Upper lobe of left lung (tissue), 6 donors: ENCODE measurements at places on chromosomes 1 and 21.
A peak's percentile ranks its signal among the peaks of the same experiment; 100 is the strongest.

DNA sequence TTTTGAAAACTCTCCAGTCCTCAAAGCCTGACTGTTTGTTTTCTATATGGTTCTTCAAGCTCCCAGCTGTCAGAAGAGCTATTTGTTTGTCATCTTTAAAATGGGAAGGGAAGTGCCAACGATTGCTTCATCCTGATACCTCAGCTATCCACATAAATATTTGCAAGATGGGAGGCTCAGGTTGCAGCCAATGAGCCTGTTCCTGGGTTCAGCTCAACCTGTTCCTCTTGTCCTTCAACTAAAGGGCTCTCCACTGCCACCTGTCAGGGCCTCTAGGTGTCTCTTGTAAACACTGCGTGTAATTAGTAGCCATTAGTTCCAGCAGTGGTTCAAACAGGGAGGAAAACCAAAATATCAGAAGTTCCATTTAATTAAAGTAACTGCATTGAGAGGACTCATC, 445.1 kb downstream of the AJAP1 start:
- no peak overlapping the region for H3K4me3 ChIP-seq
- H3K36me3 ChIP-seq = no peaks in the 10 kb centered on the region
- H3K27me3 ChIP-seq = no peaks in the 10 kb centered on the region
- no peaks in the 10 kb centered on the region for H3K4me1 ChIP-seq

DNA sequence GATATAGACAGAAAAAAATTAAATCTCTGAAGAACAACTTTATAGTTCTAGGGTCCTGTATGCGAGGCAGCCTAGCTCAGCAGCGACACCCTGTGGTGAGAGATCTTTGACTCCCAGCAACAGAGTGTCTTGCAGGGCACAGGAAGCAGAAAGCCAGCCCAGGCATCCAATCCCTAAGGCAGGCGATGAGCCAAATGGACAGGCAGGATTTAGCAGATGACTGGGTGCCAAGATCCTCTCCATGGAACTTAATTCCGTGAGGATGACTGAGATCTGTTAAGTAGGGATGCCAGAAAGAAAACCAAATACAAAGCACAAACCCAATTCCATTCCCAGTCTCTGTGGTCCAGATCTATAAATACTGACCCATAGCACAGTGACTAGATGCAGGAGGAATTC, 38.8 kb downstream of the HLCS start:
- no peaks in the 10 kb centered on the region for H3K4me1 ChIP-seq
- peak; percentile 64 for DNase-seq
- H3K4me3 ChIP-seq = no peak overlapping the region
- H3K27me3 ChIP-seq = no peaks in the 10 kb centered on the region
- no peak overlapping the region for H3K27ac ChIP-seq

GRCh38 chr1:89337903-89338302, 26.0 kb upstream of the GBP6 start:
- no peaks in the 10 kb centered on the region for H3K27me3 ChIP-seq
- DNase-seq = no peak
- H3K27ac ChIP-seq = no peak overlapping the region
- H3K4me3 ChIP-seq = no peak overlapping the region

- no peak overlapping the region for H3K4me3 ChIP-seq
- no peak for DNase-seq
- no peaks in the 10 kb centered on the region for H3K4me1 ChIP-seq
Observed at GRCh38 chr1:37714689-37715088, 22.4 kb downstream of the CDCA8 start.

GRCh38 chr1:203464226-203464625, 11.4 kb upstream of the PRELP start:
- H3K27ac ChIP-seq = peak overlapping the region; percentile 81
- no peak for DNase-seq
- H3K36me3 ChIP-seq = no peaks in the 10 kb centered on the region
- no peak overlapping the region for H3K4me3 ChIP-seq
- peaks cover 9% of the 10 kb centered on the region for H3K4me1 ChIP-seq

DNA sequence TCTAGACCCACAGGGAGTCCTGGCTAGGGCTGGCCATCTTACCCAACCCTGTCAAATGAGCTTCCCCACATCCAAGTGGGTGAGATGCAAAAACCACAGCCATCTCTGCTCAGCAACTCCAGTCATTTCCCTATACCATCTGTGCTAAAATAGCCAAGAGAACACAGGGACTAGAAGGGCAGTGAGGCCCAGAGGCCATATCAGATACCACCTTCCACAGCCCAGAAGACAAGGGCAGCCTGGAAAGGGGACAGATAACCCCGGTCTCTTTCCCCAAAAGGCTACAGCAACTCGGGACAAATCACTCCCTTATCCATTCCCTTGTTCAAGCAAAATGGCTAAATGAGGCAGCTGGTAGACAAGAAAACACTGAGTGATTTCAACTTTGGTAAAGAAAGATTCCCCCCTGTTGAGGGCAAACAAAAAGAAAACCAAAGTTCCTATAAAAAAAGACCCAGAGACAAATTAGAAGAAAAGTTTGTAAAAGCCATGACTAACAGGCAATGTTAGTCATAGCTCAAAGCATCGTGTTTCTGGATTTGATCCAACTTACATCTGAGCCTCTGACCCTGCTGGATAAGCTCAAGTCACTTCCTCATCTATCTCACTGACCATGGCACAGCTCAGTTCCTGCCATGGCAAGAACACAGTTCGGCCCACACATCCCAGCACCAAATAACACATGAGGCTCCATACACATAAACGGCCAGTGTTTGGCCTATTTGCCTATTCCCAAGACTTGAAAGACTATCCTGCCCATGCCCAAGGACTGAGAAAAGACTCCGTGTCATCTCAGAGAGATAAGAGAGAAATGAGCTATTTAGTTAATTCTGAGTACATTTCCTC, 3.1 kb downstream of the LAMB3 start:
- DNase-seq = no peak
- no peaks in the 10 kb centered on the region for H3K27me3 ChIP-seq
- H3K27ac ChIP-seq = peak overlapping the region; percentile 66
- H3K4me1 ChIP-seq = peaks cover 56% of the 10 kb centered on the region
